ENCODE measurements at places on chromosomes 5 and 9. TPM values are rescaled to one million over a fixed set of nuclear protein-coding genes. Genes with fewer than 3 reads are reported as not detected.

MLANA gene
- not detected for total RNA-seq

CDKN2AIPNL gene
- 11.0 TPM for total RNA-seq

INSL6 gene
- not detected for total RNA-seq

PSAT1 gene
- total RNA-seq, result 4.1 TPM

ANKRD55 gene
- total RNA-seq, result 0.32 TPM

SPATA31D4 gene
- not detected for total RNA-seq
